ENCODE measurements at places on chromosomes 2 and 18. TPM values are rescaled to one million over a fixed set of nuclear protein-coding genes. Genes with fewer than 3 reads are reported as not detected.

- no peak for DNase-seq
Measured at GRCh38 chr2:182167882-182168281, 182.2 kb downstream of the PPP1R1C start.

EFEMP1 gene
- 176 TPM for polyA plus RNA-seq

UGT1A6 gene
- polyA plus RNA-seq: not detected

DNA sequence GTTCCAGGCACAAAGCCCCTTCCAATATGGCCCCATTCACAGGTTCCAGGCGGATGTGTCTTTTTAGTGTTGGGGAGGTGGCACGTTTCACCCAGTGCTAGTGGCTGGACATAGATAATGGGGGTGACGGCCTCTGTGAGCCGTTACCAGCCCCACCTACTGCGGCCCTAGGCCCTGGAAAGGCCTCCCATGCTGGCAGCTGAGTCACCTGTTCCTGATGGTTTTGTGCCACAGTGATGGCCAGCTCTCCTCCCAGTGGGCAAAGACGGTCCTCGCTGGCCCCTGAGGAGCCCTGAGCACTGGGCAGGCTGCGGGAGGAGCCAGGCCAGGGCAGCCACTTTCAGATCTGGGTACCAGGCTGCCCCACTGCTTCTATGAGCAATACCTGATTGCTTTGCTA is 40.0 kb upstream of the GPC1 start:
- no peak for DNase-seq

DNA sequence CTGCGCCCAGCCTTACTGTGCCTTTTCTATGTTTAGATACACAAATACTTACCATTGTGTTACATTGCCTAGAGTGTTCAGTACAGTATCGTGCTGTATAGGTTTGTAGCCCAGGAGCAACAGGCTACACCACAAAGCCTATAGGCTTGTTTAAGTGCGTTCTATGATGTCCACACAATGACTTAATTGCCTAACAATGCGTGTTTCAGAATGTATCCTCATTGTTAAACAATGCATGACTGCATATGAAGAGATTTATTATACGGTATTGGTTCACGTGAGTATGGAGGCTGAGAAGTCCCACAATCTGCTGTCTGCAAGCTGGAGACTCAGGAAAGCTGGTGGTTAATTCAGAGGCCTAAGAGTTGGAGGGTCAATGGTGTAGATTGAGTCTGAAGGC is 46.1 kb upstream of the MGAT4A start:
- DNase-seq: no peak

DNA sequence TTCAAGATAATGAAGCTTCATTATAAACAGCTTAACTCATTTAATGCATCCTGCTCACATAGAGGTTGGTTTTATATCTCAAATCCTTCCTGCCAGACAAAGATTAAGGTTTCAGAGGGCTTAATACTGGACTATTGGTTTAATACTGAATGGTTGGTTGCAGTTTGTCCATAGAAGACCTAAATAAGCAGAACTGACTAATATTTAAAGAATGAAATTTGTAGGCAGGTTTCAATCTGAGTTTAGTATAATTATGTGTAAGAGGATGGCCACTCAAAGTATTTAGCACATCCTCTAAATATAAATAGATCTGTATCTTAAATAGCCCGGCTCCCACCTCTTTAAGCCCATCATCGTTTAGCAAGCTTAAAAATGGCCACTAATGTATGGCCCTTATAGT is 92.5 kb downstream of the EPB41L5 start:
- DNase-seq: no peak

DNA sequence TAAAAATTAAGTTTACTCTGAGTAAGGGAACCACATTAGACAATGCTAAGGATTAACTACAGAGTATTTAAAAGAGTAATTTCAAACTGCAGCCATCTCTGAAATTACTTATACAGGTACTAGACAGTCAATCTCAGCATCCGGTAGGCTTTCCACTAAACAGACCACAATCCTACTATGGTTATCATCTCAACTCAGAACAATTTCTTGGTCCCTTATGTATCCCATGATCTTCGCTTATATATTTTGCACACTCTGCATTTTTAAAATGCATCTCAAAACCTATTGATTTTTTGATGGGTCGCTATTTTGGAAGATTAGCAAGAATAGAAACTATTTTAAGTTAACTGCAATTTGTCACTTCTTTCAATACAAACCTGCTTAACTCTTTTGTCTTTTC is 1.4 kb downstream of the PPP4R1 start:
- no peak for DNase-seq

DNA sequence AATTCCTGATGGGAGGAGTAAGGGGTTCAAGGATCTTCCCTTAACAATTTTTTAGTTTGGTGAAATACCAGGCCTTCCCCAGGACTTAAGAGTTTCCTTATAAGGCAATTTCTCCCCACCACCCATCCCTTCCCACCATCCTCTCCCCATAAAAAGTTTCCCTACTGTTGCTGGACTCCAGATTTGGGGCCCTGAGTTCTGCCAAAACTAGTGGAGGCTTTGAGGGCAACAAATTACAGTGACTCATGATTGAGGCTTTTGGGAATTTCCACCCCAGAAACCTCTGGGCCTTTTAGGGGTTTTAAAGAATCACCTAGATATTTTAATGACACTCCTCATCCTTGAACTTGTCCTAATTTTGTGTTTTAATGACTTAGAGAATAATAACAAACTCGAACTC is 14.3 kb upstream of the EN1 start:
- DNase-seq: no peak

GRCh38 chr2:173868406-173868805 is 96.8 kb downstream of the SP3 start:
- DNase-seq: no peak

- no peak for DNase-seq
Measured at GRCh38 chr18:44232500-44232899, 448.2 kb upstream of the SETBP1 start.

C2orf72 gene
- 0.72 TPM for polyA plus RNA-seq

GRCh38 chr2:64105670-64106461 is 38.4 kb downstream of the PELI1 start:
- no peak for DNase-seq

- no peak for DNase-seq
Measured at GRCh38 chr2:64104933-64105332, 39.3 kb downstream of the PELI1 start.

DNAH7 gene
- 5.0 TPM for polyA plus RNA-seq

DNA sequence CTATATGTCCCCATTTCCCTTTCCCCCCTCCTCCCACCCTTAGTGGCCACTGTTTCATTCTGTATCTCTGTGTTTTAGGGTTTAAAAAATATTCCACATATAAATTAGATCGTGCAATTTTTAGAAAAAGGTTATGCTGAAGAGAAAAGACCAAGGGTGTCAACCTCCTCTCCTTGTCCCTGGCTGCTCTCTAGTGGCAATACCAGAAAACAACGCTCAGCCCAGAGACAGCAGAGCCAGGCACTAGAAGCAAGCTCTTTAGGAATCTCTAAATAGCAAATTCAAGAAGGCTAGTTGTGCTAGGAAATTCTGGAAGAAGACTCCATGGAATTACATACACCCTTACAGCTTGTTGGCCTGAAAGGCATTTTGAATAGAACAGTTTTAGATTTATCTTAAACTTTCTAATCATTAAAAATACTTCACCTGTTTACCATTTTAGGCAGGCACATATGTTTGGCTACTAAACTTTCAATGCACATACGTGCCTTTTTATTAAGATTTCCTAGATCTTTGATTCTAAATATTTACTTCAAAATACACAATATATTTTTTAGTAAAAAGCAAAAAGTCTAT is 35.1 kb upstream of the RASGRP3 start:
- peak; percentile 39 for DNase-seq

GLB1L gene
- 17.4 TPM for polyA plus RNA-seq

RAD51AP2 gene
- 0.67 TPM for polyA plus RNA-seq

- no peak for DNase-seq
Measured at GRCh38 chr2:11996618-11997017, 250.2 kb downstream of the LPIN1 start.

DNA sequence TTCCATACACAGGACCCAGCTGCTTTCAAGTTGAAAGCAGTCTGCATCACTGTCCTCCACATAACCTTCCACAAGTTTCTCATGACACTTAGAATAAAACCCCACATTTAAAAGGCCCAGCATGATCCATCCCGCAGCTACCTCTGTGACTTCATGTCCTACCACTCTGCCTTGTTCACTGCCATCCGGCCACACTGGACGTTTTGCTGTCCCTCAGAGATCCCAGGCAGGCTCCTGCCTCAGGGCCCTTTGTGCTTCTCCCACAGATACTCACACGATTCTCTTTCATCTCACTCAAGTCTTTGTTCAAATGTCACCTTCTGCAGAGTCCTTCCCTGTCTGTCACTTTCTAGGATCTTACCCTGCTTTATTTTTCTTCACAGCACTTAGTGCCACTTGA is 232.9 kb upstream of the BOD1L2 start:
- no peak for DNase-seq

TCF7L1 gene
- 48.0 TPM for polyA plus RNA-seq

DNA sequence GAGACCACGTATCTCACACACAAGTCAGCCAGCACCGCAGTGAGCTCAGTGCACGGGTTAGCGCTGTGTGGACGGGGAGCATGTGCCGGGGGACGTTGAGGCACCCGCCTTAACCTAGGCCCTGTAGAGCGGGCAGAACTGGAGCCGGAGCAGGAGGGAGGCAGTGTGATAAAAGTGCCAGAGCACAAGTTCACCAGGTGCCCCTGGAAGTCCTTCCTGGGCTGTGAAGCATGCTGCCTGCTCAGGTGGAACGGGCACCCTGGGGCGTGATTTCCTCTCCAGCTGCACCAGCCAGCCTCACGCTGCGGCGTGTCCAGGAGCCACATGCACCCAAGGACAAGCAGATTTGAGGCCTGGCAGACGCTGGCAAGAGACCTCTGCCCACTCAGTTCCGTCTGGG is 50.3 kb downstream of the ITGB1BP1 start:
- no peak for DNase-seq

- no peak for DNase-seq
Measured at GRCh38 chr2:176115883-176116813, at the start of gene HOXD10. Gene HOXD10, plus strand, starts transcription at chr2:176116778. Its CDS starts 56 bp downstream, at chr2:176116834.

DNA sequence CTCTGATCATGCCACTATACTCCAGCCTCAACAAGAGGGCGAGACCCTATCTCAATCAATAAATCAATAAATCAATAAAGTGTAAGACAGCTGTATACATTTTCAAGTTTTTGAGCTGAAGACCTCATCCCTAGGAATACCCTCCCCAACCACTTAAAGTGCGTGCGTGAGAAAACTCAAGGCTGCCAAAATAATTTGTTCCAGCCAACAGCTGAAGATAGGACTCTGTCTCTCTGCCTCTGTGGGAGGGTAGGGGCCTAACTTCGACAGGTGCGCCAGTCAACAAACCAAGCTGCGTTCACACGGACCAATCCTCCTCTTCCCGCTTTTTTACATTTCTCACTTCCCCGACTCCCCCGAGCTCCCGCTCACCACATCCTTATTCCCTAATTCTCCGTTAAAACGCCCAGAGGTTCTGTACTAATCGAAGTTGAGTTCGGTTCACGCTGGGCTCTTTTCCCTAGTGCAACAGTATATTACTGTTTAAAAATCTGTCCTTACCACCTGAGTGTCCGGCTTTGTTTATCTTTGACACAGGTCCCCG is 618 bp downstream of the POLR2D start:
- peak; percentile 2 for DNase-seq

OR6B2 gene
- not detected for polyA plus RNA-seq

RPIA gene
- polyA plus RNA-seq: 33.0 TPM

DNA sequence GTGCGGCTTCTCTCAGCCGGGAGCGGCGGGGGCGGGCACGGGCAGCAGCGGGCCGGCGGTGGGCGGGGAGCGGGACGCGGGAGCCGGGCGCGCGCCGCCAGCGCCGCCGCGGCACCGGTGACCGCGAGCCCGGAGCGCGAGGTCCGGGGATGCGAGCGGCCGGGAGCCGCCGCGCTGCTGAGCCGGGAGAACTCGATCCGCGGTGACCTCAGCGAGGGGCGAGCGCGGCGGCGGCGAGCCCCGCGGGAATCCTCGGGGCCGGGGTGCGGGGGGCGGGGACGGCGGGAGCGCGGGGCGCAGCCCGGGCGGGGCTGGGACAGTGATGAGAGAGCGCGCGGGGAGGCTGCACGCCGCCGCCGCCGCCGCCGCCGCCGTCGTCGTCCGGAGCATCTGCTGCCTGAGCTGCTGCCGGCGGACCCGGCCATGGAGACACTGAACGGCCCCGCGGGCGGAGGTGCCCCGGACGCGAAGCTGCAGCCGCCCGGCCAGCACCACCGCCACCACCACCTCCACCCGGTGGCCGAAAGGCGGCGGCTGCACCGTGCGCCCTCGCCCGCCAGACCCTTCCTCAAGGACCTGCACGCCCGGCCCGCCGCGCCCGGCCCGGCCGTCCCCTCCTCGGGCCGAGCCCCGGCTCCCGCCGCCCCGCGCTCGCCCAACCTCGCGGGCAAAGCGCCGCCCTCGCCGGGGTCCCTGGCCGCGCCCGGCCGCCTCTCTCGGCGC is at the start of gene MTCL1:
MTCL1 (plus strand) TSS at position 319 of the 723 bp plus-strand sequence; CDS start at position 424, 105 bp downstream.
- no peak for DNase-seq

- no peak for DNase-seq
Measured at GRCh38 chr18:23378302-23378686, 74.8 kb upstream of the RIOK3 start.

DNA sequence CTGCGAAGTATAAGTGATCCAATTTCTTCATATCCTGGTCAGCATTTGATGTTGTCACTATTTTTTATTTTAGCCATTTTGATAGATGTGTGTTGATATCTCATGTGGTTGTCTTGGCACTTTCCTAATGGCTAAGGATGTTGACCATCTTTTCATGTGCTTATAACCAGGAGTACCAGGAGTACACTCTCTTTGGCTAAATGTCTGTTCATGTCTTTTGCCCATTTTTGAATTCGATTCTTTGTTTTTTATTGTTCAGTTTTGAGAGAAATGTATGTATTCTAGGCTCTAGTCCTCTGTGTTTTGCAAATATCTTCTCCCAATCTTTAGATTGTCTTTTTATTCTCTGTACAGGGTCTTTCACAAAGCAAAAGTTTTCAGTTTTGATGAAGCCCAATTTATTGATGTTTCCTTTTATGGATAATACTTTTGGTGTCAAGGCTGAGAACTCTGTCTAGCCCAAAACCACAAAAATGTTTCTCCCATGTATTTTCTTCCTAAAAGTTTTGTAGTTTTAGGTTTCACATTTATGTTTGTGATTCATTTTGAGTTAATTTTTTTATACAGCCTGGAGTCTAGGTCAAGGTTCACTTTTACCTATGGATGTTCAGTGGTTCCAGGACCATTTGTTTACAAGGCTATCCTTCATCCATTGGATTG is 65.4 kb downstream of the SDC1 start:
- no peak for DNase-seq

ZNF396 gene
- polyA plus RNA-seq: 3.0 TPM

GRCh38 chr2:213251618-213252017 is 32.6 kb upstream of the SPAG16 start:
- peak; percentile 59 for DNase-seq

GRCh38 chr2:167275046-167275445 is 386.8 kb downstream of the XIRP2 start:
- DNase-seq: no peak

GYPC gene
- 66.6 TPM for polyA plus RNA-seq

All from right lung (tissue), 10 donors.